Activated CD4-positive, alpha-beta T cell treated with anti-CD3 and anti-CD28 coated beads for 48 hours (primary cell): ENCODE measurements at places on chromosomes 16 and 17.

DNA sequence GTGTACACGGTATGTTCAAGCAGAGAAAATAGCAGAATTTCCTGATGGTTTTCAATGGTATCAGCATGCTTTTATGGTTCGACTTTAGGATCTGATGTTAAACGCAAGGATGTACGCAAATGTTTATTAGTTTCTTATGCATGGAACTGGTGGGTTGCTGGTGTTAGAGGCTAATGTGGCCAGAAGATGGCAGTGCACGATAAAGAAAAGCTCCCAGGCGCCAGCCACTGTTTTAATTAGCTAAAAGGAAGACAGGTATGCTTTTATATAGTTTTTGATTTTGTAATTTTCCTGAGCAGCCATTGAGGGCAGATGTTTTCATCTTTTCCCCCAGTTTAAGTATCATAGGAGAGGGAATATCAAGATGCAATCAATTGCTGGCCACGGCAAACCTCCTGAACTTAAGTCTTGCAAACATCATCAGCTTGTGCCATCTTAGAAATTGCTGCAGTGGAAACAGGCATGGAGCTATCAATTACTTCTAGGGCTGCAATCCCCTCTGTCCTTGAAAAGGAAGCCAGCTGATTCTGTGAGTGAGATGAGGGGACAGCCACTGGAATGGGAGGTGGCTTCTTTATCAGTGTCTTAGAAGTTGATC lies 648.5 kb upstream of the RBFOX1 start:
- DNase-seq = peak; percentile 16

DNA sequence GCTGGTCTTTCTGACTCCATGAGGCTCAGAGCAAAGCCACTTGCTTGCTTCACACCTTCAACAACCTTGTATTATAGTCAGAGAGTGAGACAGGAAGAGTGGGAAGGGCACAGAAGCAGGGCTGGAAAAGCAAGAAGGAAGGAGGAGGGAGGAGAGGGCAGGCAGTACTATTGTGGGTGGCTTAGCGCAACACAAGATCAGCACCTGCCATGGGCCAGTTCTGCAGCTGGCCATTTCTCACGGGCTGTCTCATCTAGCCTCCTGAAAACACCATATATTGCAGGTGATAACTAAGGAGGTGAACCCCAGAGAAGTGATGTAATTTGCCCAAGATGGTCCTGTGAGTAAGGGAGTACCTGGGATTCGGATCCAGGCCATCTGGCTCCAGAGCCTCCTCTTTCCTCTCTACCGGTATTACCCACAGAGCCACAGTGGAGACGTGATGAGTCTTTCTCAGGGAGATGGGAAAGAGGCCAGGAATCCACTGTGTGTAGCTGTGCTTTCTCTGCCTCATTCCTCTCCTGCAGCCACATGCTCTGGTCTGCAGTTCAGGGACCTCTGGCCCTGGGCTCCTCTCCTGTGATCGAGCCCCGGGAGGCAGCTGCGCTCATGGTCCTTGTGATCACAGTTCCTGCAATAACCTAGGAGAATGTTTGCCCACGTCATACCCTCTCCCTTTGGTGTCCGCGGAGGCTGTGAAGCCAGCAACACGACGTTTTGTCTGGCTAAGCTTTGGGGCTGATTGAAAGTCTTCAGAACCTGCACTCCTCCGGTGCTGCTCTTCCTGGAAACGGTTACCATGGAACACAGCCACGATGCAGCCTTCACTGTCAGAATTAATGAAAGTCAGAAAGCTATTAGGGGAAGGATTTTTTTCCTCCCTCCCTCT lies 178.1 kb upstream of the CCL2 start:
- DNase-seq = no peak

DNA sequence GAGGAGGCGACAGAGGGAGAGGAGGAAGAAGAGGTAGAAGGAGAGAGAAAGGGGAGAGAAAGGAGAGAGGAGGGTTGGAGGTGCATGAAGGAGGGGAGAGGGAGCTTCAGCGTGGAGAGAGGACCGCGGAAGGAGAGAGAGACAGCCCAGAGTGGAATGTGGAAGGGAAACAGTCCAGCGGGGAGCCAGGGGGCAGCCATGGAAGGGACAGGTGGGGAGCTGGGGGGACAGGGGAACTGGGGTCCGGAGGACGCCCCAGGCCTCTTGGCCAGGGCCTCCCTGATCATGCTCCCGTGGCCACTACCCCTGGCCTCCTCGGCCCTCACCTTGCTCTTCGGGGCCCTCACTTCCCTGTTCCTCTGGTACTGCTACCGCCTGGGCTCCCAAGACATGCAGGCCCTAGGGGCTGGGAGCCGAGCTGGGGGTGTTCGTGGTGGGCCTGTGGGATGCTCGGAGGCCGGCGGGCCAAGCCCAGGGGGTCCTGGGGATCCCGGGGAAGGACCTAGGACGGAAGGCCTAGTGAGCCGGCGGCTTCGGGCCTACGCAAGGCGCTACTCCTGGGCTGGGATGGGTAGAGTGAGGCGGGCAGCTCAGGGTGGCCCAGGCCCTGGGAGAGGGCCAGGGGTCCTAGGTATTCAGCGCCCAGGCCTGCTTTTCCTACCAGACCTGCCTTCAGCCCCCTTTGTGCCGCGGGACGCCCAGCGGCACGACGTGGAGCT lies 759 bp downstream of the ASPHD1 start:
- DNase-seq = no peak

DNA sequence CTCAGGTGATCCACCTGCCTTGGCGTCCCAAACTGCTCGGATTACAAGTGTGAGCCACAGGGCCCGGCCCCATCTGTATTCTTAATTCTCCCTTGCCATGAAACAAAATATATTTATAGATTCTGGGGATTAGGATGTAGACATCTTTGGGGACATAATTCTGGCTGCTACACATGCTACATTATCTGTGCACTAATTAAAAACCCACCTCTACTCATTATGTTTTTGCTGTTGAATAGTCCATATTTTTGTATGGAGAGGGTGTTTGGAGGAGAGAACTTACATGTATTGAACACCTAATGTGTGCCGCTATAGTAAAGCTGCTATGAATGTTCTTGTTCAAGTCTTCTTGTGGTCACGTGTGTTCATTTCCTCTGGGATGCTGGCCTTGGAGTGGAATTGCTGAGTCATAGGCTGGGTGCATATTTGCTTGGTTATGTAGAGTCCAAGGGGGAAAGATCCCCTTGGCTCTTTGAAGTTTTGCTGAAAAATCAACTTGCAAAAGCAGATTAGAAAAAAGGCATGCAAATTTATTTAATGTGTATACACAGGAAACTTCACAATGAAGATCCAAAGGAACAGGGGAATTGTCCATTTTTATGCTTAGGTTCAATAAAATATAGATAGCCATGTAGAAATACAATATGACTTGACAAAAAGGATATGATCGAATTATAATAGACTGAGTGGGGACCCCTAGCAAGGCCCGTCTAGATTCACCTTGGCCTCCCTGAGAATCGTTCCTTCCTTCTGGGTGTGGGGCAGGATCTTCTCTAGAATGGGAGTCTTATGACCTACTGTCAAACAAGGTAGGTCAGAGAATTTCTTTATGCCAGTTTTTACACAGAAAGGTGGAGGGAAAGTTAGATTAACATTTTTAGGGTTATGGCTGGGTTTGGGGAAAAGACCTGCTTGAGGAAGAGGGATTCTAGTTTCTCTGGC lies 42.1 kb upstream of the GPRC5B start:
- no peak for DNase-seq

DNA sequence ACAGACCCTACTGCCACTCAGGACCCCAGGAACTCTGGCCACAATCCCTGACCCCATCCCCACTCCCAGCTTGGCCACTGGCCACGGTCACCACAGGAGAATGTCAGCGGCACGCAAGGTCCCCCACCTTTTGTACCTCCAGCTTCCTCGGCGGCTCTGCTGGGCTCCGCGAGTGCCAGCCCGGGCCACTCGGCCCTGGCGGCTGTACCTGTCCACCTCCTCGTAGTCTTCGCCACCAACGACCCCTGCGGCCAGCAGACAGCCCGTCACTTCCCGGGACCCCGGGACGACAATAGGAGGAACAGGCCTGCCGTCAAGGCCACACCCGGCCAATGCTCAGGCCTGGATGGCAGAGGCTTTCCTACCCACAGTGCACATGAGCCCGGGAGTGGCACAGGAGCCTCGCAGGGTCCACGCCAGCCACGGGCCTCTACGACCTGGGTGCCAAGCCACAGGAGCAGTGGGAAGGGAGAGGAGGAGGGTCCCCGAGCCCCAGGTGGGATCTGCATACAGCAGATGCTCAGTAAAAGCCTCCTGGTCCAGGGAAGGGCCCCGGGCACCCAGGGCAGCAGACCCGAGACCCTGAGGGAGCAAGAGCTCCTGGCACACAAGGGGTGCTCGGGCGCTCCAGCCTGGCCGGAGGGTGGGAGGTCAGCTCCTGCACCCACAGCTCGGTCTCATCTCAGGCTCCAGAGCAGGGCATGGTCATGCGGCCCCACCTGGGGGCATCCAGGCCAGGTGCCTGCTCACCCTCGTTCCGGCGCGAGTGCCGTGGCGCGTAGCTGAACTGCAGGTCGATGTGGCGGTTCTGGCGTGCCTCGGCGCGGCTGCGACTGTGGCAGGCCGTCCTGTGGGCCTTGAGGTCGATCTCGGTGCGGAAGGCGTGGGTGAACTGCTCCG lies 7.9 kb downstream of the ZNF598 start:
- DNase-seq = no peak

- DNase-seq = no peak
Observed at GRCh38 chr17:11221196-11221595, 19.8 kb upstream of the SHISA6 start.

DNA sequence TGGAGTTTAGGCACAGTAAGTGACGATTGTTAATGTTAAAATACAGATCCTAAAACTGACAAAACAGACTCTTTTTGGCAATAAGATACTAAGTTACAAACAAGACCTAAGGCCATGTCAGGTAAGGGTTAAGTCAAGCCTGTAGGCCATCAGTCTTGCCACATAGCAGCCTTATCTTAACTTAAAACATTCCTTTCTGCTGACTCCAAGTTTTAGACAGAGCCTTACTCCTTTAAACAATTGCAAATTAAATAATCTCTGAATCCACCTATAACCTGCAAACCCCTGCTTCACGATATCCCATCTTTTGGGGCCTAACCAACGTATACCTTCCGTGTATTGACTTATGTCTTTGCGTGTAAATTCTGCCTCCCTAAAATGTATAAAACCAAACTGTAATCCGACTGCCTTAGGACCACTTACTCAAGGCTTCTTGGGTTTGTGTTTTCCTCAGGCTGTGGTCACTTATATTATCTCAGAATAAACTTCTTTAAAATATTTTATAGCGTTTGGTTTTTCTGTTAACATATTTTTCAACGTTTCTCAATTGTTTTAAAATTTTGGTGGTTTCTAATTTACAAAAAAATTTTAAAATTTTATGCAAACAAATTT lies 64.4 kb downstream of the EFCAB5 start:
- no peak for DNase-seq

GRCh38 chr17:73308017-73308823 lies 3.6 kb downstream of the CDC42EP4 start:
- no peak for DNase-seq

GRCh38 chr17:80777274-80777673 lies 214.4 kb upstream of the CHMP6 start:
- no peak for DNase-seq

- no peak for DNase-seq
Observed at GRCh38 chr17:82168568-82168967, 44.1 kb downstream of the CCDC57 start.

GRCh38 chr16:16042076-16042475 lies 92.7 kb downstream of the ABCC1 start:
- no peak for DNase-seq

DNA sequence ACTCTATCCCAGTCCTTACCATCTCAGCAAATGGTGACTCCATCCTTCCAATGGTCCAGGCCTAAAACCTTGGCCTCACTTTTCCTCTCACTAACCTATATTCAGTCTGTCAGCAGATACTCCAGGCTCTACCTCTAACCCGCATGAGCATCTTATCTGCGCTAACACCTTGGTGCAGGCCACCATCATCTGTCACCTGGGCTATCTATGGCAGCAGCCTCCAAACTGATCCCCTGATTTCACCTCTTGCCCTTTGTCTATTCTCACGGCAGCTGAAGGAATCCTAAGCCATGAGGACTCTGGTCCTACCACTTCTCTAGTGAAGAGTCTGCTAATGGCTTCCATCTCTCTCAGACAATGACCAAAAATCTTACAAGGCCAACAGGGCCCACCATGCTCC lies 57.9 kb upstream of the CCL1 start:
- no peak for DNase-seq

- DNase-seq = no peak
Observed at GRCh38 chr17:79028496-79029326, 4.7 kb downstream of the C1QTNF1 start.

DNA sequence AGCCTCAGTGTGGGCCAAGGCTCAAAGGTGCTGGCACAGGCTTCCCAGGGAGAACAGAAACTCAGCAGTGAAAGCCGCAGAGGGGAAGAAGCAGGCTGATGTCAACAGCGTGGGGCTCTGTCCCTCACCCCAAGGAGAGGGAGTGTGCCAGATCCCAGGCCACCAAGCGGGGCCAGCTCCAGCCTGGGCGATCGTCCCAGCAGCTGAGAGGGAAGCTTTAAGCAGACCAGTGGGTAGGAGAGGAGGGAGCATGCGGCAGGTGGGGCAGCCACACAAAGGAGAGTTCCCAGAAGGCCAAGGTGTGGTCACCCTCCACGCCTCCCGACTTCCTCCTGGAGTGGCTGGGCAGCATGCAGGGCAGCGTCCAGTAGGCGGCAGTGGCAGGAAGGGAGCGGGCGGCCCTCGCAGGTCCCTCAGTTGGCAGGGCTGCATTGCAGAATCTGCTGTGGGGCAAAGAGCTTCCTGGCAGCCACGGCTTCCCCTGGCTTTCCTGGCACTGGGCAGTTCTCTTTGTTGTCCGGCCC lies 6.0 kb downstream of the SYNGR2 start:
- DNase-seq = no peak

DNA sequence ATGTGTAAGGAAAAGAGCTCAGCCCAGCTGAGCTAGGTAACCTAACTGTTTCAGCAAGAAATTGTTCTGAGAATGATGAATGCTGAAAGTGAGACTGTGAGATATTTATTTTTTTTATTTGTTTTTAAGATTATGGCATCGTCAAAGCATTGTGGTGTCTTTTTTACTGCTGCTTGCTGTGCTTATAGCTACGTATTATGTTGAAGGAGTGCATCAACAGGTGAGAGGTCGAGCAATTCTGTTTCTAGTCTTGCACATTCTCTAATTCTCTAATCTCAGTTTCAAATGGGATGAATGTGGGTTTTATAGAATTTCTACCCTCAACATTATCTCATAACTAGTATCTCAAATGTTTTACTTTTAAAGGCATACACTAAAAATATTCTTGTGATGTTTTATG lies 29.9 kb downstream of the VMP1 start:
- no peak for DNase-seq

- no peak for DNase-seq
Observed at GRCh38 chr16:83967091-83967490, 953 bp upstream of the NECAB2 start.

GRCh38 chr16:9099131-9099625 lies 7.7 kb downstream of the HAPSTR1 start:
- peak; percentile 43 for DNase-seq

DNA sequence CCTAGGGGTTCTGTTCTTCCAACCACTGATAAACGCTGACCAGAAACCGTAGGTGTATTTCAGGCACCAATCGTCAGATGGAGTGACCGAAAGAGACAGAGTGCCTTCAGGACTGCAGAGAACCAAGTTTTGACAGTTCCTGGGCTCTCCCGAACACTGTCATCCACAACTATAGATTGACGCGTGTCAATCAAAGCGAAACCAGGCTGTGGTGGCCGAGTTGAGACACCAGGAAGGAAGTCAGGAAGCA lies 11.9 kb upstream of the AURKB start:
- no peak for DNase-seq

- DNase-seq = no peak
Observed at GRCh38 chr16:3948378-3948995, 68.0 kb upstream of the CREBBP start.

- peak; percentile 71 for DNase-seq
Observed at GRCh38 chr17:77372444-77373298, 231.9 kb downstream of the SEC14L1 start.

- DNase-seq = no peak
Observed at GRCh38 chr16:20347666-20348364, 4.7 kb downstream of the UMOD start.
